ENCODE measurements at places on chromosomes 3 and 15. TPM values are rescaled to one million over a fixed set of nuclear protein-coding genes. Genes with fewer than 3 reads are reported as not detected.

EEF1AKMT4 gene
- 15.7 TPM for total RNA-seq

NEIL1 gene
- 2.5 TPM for total RNA-seq

TP63 gene
- 0.34 TPM for total RNA-seq

HTD2 gene
- total RNA-seq, result 11.5 TPM

ARPIN gene
- total RNA-seq, result not detected

Data from activated CD8-positive, alpha-beta memory T cell treated with anti-CD3 and anti-CD28 coated beads for 36 hours (primary cell).